ENCODE measurements at places on chromosomes 4 and X.

- DNase-seq = peak; percentile 13
Measured at GRCh38 chr4:25313201-25313895, 774 bp downstream of the ZCCHC4 start.

- DNase-seq = no peak
Measured at GRCh38 chr4:113480109-113480508, 281.4 kb downstream of the CAMK2D start.

DNA sequence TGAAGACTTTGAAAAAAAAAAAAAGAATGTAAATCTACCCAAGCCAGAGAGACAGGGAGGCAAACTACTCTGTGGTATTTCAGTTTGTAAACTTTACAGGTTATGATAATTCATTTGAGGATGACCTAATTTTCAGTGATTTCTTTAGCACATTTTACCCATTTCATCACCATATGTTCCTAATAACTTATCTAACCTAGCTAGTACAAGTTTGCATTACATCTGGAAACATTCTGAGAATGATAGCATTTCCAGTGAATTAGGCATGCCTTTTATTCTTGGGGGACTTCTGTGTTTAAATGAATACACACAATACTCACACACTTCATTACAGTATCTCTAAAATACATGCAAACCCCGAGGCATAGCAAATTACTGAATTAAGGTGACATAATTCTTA is 1055.5 kb downstream of the PCDH18 start:
- DNase-seq = no peak

DNA sequence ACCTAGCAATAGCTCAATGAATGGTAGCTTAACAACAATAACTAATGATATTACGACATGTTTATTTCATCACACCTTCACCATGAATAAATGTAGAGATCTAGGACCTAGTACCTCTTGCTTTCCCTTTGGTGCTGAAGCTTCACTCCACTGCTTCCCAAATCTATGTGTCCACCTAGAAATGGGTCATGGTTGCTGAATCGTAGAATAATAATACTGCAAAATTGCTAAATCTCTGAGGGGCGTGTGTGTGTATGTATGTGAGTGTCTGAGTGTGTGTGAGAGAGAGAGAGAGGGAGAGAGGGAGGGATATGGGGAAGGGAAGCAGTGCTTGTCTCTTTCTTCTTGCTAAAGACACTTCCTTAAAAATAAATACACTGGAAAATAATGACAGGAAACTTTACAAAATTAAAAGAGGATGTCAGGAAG is 109.3 kb upstream of the BMP2K start:
- DNase-seq = no peak

GRCh38 chr4:58767598-58767997 is 1657.4 kb upstream of the IGFBP7 start:
- no peak for DNase-seq

GRCh38 chr4:47914926-47915237 is 499 bp upstream of the NFXL1 start:
- DNase-seq = no peak

- DNase-seq = no peak
Measured at GRCh38 chr4:140863197-140863596, 107.0 kb upstream of the TBC1D9 start.

DNA sequence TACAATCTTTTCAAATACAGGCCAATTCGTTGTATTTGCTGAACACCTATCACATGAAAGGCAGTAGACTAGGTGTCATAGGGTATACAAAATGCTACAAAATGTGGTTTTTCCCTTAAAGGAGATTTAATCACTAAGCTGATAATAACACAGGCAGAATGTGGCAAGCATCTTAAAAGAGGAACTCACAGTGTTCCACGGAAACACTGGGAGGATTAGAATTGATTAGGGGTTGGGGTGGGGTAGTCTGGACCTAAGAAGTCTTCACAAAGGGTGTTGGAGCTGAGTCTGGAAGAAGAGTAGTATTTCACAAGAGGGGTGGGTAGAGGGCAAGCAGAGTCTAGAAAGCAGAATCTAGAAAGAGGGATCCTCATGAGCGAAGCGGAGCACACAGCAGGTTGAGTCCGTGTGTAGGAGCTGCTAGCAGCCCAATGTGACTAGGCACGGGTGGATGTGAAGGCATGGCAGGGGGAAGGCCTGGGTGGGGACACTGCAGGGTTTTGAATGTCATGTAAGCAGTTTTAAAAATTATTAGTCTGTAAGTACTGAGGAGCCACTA is 123.6 kb downstream of the MGST2 start:
- no peak for DNase-seq

DNA sequence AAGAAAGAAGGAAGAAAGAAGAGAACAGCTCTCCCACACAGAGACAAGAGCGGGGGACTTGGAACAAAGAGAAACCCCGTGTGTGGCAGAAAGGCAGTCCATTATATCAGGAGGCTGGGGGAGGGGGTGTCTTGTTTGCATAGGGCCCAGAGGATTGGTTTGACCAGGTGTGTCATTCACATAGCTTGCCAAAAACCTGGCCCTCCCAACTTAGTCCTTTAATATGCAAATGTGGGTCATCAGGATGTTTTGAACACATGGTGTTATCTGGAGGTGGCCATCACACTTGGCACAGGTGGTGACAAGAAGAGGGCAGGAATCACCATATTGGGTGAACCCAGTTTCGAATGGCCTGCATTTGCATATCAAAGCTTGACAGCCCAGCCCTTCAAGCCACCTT is 111.7 kb downstream of the LINC00632 start:
- DNase-seq = no peak

GRCh38 chrX:109775386-109775785 is 42.3 kb upstream of the ACSL4 start:
- no peak for DNase-seq

- no peak for DNase-seq
Measured at GRCh38 chr4:120431180-120431579, 364.5 kb upstream of the MAD2L1 start.

GRCh38 chrX:42385730-42386129 is 392.2 kb downstream of the PPP1R2C start:
- no peak for DNase-seq

- DNase-seq = peak; percentile 25
Measured at GRCh38 chr4:38328989-38329729, 334.8 kb upstream of the KLF3 start.

DNA sequence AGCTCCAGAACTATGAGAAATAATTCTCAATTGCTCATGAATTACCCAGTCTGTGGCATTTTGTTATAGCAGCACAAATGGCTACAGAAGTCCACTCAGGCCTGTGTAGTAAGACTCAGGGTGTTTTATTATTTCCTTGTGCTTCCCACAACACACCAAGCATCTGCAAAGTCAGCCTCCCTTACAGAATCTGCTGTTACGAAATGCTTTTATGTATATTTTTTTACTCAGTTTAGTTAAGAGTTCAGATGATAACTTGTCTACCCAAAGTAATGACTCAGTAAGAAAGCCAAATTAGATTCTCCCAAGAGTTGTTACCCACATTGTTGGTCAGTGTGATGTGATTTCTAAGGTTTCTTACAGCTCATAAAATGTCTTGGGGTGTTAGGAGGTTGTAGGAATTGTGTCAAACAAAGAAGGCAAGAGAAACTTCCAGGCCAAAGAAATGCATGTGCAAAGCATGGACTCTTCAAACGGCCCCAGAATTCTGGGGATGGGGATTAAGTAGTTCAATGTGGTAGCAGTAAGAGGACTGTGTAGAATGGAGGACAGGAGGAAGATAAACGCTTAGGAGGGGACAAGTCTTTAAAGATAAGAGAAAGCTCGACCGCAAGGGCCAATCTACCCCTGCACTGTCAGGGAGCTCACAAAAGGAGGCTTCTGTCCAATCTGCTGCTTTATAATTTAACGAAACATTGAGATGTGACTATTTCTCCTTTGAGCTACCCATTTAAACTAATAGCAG is 35.4 kb upstream of the TMEM184C start:
- DNase-seq = no peak

GRCh38 chr4:111838406-111838930 is 306.8 kb upstream of the FAM241A start:
- no peak for DNase-seq

- DNase-seq = no peak
Measured at GRCh38 chr4:86026720-86027119, 333.1 kb downstream of the MAPK10 start.

DNA sequence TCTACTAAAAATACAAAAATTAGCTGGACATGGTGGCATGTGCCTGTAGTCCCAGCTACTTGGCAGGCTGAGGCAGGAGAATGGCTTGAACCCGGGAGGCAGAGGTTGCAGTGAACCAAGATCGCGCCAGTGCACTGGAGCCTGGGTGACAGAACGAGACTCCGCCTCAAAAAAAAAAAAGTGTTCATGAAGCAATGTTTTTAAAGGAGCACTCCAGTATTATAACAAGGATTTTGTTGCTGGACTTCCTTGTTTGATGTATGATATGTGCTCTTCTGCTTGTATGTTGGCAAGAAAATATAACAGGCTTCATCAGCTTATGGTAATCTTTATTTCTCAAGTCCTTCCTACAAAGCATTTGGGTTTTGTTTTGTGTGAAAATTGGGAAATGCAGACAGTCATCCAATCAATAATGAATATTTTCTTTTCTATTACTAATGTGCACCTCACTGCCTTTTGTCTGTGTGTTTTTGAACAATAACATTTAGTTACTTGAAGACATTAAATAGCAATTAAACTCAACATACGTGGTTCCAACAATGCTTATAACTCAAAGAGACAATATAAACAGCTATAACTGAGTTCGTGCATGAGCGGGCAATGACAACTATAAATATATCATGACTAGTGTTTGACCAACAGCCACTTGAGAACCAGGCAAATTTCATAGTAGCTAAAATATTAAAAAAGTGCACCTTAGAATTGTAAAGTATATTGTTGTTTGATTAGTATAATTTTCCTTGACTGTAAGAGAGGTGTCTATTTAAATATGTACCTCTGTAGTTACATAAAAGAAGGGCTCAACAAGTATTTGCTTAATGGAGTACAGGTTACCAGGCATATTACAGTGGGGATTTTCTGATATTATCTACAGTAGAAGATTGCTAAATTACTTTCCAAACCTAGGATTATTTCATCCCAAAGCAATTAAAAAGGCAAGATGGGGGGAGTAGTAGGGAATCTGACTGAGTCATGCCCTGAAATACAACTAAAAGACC is 210.7 kb downstream of the PPP3CA start:
- DNase-seq = no peak

- no peak for DNase-seq
Measured at GRCh38 chr4:85720735-85721134, 245.8 kb downstream of the ARHGAP24 start.

Data from CD4-positive, alpha-beta T cell treated with Interleukin-21 for 1 hour (primary cell).